ENCODE measurements at places on chromosomes 5 and 9.

DNA sequence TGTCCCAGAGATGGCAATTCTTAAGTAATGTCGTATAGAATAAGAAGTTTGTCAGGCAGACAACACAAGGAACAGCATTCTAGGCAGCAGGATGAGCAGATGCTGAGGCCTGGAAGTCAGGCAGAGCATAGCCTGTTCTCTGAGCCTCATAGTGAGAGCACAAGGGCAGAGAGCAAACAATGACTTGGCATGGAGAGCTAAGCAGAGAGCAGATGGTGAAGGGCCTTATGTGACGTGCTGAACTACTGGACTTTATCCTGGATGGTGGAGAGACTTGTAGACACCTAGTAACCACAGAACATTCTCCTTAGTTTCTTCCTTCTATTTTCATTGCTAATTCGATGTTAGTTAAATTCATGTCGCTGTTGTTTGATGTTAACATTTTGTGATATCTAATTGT is 60.1 kb downstream of the KCTD16 start:
- no peak for DNase-seq

- no peak for DNase-seq
Observed at GRCh38 chr5:167639766-167640165, 651.7 kb upstream of the WWC1 start.

DNA sequence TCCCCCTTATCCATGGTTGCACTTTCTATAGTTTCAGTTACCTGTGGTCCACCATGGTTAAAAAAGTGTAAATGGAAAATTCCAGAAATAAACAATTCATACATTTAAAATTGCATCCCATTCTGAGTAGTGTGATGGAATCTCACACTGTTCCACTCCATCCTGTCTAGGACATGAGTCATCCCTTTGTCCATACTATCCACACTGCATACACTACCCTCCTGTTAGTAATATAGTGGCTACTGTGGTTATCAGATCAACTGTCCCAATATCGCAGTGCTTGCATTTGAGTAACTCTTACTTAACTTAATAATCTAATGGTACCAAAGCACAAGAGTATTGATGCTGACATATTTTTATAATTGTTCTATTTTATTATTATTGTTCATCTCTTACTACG is 100.7 kb downstream of the RAB3C start:
- no peak for DNase-seq

- no peak for DNase-seq
Observed at GRCh38 chr9:137078701-137079400, 1.5 kb downstream of the UAP1L1 start.

- no peak for DNase-seq
Observed at GRCh38 chr9:90981726-90982125, 180.1 kb downstream of the SYK start.

DNA sequence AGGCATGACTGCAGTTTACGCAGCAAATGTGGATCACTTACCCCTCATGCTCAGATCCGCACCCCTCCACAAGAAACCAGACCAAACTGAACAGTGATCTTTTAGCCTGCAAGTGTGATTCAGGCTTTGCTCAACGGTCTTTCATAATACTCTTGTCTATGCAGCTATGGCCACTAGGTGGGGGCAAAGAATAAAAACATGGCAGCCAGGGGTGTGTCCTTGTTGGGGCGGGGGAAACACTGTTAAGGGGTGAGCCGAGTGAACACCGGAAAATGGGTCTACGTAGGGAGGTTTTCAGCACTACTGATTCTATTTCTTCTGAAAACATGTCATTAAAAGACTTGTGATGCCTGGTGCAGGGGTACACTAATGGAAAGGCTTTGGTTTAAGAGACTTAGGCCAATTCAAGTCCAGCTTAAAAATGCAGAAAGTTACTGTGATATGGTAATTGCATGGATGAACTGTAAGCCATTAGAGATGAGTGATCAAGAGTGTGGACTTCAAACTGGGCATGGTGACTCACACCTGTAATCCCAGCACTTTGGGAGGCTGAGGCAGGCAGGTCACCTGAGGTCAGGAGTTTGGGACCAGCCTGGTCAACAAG is 49.9 kb upstream of the GPR151 start:
- no peak for DNase-seq

- no peak for DNase-seq
Observed at GRCh38 chr5:16568875-16569580, 47.8 kb downstream of the RETREG1 start.

DNA sequence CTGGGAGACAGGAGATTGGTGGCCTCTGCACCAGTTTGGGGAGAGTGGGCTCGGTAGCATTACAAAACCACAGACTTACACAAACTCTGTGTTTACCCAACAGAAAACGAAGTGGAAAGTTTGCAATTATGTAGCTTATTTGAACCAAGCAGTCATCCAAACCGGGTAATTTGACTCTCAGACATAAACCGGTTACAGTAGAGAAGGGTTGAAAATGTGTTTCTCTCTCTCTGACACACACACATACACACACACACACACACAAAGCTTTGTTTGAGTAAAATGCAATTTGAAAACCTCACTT is 97.1 kb upstream of the ZNF608 start:
- no peak for DNase-seq

GRCh38 chr5:177473443-177474001 is at the start of gene DBN1:
DBN1 (minus strand) TSS chr5:177473634; CDS start chr5:177473521, 113 bp downstream.
- no peak for DNase-seq

DNA sequence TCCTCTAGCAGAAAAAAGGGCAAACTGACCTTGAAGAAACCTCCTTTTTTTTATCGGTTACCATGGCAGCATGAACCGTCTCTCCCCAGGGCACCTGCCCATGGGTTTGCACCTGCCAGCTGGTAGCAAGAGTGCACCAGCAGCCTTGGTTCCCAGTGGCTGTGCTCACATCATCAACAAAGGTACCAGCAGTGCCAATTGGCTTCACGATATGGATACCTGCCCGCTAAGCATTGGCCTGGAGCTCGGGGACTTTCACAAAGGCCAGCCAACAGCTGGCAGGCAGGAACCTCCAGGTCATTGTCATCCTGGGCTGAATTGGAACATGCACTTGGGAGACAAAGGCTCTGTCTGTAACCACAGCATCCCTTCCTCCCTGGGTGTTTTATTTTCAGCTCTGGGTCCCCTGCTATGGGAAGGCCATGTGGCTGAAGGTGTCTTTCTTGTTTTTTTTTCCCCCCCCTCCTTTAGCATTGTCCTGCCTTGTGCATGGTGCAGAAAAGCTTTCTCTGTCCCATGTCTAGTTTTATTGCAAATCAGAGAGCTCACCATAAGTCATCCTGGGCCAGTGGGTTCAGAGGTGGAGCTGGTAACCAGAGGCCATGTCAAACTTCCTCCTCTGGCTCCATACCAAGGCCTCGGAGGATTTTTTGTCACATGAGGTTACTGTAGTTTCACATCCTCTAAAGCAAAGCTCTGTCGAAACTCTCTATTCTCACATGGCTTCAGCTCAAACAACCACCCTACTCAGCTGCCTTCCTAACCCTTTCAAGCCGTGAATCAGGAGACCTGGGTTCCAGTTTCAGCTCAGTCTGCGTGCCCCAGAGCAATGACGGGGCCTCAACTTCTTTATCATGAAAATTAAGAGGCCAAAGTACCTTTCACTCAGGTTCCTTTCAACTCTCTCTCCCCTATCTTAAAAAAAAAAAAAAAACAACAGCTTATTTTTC is 145.5 kb upstream of the MAP3K1 start:
- DNase-seq = peak; percentile 47

DNA sequence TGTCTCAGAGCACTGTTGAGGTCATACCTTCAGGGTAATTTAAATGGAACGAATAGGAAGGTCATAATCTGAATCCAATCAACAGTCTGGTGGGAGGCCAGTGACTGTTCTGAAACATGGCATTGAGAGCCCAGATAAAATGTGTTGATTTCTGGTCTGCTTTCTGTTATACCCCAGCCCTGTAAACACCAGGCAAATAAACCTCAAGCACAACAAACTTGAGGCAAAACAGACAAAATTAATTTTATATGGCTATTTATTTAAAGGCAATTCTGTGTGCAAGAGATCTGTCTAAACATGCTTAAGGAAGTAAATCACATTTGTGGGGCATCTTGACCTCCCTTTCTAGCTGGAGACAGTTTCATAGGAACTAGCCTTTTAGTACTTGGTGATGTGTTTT is 140.9 kb upstream of the SPEF2 start:
- DNase-seq = no peak

- DNase-seq = no peak
Observed at GRCh38 chr5:14263699-14264098, 120.6 kb downstream of the TRIO start.

DNA sequence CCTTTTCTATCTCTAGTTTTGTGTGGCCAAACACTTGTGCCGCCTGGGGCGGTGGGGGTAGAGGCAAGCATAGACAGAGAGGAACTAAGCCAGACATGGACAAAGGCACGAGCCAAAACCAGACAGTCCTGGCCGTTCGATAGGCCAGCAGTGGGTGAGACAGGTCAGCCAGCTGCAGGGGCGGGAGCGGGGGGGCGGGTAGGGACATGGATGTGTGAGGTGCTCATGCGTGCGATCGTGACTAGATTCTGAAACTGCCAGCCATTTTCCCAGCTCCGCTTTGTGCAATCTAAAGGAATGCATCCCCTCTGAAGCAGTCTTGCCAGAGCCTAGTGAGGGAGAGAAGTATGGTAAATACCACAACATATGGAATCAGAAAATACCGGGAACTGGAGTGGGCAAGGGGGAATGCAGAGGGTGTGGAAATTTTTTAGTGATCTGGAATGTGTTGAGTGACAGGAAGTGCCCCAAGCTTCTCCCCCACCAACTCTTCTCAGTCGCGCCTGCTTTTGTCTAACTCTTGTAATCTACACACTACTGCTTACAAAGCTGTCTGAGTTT is 111.9 kb downstream of the NR6A1 start:
- peak; percentile 28 for DNase-seq

DNA sequence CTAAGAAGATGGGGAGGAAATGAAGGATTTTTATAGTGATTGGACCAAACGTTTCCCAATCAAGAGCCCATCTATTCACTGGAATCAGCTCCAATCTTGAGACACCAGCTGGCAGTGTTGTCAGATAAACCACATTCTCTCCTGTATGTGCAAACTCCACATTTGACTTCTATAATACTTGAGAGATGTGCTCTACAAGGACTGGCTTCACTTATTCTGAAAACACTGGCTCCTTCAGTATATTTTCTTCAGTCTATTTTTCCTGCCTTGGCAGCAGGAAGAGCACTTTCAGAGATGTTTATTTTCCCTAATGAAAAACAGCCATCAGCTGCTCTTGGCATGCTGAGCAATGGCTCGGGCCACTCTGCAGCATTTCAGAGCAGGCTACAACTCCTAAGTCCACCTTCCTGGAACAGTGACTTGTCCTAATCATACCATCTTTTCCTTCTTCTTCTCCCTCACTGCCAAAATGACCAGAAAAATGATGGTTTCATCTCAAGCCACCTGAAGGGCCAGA is 96.9 kb upstream of the FSTL4 start:
- DNase-seq = no peak

DNA sequence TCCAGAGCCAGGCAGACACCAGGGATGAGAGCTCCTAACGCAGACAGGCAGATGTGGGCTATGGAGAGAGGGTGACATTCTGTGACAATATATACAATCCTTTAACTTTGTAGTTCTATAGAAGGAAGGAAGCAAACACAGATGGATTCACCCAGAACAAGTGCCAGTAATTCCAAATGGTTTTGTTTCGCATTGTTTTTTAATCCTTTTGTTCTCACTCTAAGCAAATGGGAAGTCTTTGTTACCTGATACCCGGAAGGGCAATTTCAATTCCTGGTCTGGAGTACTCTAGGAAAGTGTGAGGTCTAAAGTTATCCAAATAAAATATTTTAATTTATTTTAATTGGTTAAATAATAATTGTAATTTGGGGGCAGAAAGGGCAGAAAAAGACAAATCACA is 2.5 kb downstream of the FRMD3 start:
- DNase-seq = no peak

DNA sequence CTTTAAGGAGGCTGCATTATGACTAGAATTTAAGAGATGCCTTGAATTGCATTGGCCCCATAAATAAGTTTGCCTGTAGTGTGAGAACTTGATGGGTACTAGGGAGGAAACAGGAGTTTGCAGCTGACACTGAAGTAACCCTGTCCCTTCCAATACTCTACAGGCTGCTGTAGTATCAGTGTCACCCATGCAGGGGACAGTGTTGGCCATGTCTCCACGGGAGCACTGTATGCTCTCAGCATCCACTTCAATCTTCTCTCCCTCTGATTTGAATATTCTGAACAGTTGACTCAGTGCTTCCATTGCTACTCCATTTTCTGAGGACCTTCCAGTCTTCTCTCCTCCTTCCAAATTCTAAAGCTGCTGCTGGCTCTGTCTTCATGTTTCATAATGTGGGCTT is 11.4 kb upstream of the IFNA14 start:
- DNase-seq = no peak

GRCh38 chr5:149264439-149265067 is 7.1 kb upstream of the AFAP1L1 start:
- DNase-seq = no peak

GRCh38 chr5:144173766-144174165 is 3.1 kb downstream of the KCTD16 start:
- DNase-seq = no peak

DNA sequence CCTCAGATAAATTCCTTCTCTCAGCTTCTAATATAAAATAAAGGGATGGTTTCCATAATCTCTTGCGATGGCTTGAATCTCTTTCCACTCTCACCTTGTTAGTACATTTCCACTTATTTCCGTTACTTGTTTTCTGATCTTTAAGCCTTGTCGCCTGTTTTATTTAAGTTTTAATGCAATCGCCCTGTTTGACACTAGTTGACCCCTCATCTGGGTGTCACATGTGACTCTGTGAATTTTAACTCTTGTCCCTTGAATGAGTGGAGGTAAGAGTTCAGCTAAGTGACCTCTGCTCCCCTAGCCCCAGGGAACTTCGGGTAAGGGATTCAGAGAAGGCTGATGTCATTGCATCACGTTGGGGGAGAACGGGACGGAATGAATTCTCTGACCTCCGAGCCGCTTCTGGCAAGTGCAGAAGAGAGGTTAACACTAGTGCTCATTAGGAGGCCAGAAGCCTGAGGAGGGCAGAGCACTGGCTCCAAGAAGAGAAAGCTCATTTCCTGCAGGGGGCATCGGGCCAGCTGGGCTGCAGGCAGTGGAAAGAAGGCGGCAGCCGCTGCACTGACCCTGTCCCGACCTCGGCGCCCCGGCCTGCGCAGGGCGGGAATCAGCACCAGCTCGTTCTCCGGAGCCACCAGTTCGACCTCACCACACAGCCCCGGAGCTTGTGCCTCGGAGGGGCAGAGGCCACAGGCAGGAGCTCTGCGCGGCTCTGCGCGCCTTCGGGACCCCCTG is 569 bp downstream of the HINT2 start:
- no peak for DNase-seq

GRCh38 chr9:127919253-127919815 is 2.5 kb upstream of the ST6GALNAC4 start:
- no peak for DNase-seq

Measured in activated CD4-positive, alpha-beta T cell treated with anti-CD3 and anti-CD28 coated beads, Interleukin-2, amount 50 U/mL, for 24 hours (primary cell).